ENCODE measurements at places on chromosomes 16 and 17. TPM values are rescaled to one million over a fixed set of nuclear protein-coding genes. Genes with fewer than 3 reads are reported as not detected.

KCNJ2 gene
- 0.28 TPM for total RNA-seq

SPN gene
- not detected for total RNA-seq

HSPB9 gene
- total RNA-seq = not detected

PMFBP1 gene
- total RNA-seq = 0.49 TPM

FBXO39 gene
- total RNA-seq = 0.92 TPM

SPOP gene
- total RNA-seq = 26.4 TPM

ACSM2A gene
- total RNA-seq = not detected

DNA sequence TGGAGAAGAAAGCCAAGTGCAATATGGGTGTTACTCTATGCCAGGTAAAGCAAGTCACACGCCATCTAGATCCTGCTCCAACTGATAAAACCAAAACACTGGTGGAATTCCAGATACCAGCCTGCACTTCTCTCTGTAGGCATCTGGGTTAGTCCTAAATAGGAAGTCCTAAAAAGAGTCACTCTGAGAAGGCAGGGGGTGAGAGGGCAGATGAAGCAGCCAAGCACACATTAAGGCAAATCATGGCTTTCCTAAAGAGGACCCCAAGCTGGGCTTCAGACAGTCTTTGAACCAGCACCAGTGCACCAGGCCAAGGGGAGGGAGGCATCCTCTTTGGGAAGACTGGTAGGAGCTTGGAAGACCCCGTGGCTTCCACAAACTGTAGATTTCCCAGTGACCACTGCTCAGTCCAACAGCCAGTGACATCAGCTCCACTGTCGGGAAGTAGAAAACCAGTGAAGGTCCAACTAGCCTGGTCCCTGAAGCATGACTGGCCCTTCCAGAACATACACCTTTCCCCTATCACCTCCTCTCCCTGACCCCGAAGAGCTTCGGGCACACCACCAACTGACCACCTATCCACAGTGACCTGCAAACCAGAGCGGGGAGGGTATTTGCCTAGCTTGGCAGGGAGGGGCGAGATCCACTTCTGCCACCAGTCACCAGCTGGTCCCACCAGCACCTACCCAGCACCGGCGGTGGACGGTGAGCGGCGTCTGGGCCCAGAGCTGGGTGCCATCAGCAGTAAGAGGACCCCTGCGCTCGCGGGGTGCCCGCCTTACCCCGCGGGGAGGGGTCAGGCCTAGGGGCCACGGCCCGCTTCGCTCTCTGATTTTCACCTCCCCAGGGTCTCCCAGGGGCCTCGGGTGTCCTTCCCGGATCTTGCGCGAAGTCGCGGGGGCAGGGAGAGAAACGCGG is 1.0 kb downstream of the LITAF start:
- no peak for DNase-seq

GRCh38 chr16:62625326-62625725 is 589.1 kb upstream of the CDH8 start:
- DNase-seq = peak; percentile 1

DNA sequence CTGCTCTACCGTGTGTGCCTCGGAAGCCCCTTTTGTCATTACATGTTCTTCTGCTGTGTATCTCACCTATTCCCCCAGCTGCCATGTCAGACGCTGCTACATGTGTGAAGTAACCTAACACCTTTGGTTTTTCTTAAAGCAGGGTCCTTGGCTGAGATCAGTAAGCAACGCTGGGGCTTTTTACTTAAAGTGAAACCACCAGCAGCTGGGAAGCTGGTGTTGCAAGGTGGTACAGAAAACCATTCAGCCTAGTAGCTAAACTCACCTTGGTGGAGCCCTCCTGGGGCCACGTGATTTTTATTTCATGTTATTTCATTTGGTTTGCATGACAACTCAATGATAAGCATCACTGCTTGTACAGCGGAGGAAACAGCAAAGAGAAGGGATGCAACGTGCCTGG is 62.6 kb downstream of the PLCG2 start:
- DNase-seq = no peak

- DNase-seq = peak; percentile 13
Measured at GRCh38 chr16:22264786-22265185, 32.4 kb upstream of the POLR3E start.

GRCh38 chr17:45722161-45722560 is 62.0 kb upstream of the CRHR1 start:
- no peak for DNase-seq

GRCh38 chr17:74362069-74362405 is 369 bp upstream of the BTBD17 start:
- DNase-seq = no peak

DNA sequence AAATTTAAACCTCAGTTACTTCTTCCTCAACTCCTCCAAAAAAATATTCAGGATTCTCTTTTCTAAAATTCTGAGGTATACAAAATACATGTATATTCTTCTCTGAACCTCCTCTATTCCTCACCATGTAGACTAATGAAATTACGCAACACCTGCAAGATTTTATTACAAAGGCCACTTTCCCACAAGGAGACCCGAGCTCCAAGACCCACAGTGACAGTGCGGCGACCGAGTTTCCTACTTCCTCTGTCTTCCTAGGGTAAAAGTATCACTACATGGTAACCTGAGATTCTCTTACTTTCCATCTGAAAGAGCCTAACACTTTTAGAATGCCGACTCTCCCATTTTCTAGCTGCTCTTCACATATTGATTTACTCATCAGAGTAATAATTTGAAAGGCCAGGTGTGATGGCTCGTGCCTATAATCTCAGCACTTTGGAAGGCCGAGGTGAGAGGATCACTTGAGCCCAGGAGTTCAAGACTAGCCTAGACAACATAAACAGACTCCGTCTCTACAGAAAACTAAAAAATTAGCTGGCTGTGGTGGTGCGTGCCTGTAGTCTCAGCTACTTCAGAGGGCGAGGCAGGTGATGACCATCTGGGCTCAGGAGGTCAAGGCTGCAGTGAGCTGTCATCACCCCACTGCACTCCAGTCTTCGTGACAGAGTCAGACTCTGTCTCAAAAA is 35.7 kb downstream of the CYTH1 start:
- no peak for DNase-seq

DNA sequence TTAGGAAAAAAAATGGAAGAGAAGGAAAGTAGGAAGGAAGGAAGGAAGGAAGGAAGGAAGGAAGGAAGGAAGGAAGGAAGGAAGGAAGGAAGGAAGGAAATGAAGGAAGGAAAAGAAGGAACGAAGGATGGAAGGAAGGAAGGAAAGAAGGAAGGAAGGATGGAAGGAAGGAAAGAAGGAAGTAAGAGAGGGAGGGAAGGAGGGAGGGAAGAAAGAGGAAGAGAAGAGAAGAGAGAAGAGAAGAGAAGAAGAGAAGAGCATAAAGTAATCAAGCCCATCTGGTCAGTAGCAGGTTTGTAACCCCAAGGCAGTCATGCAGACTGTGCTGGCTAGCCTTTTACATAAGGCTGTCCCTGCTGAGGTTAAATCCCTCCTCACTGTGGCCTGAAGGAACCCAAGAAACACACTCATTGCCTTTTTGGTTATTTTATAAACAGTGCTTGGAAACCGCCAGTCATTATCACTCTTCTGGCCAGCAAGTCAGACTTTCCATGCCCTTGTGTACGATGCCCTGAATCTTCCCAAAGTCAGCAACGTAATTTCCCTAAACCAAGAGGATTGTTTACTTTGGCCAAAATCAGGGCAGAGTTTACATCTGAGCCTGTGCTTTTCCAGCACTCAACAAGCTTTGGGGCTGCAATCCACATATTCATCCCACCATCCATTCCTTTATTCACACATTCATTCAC is 409.6 kb upstream of the MAF start:
- DNase-seq = no peak

- DNase-seq = no peak
Measured at GRCh38 chr17:38442548-38442947, 14.3 kb downstream of the ARHGAP23 start.

DNA sequence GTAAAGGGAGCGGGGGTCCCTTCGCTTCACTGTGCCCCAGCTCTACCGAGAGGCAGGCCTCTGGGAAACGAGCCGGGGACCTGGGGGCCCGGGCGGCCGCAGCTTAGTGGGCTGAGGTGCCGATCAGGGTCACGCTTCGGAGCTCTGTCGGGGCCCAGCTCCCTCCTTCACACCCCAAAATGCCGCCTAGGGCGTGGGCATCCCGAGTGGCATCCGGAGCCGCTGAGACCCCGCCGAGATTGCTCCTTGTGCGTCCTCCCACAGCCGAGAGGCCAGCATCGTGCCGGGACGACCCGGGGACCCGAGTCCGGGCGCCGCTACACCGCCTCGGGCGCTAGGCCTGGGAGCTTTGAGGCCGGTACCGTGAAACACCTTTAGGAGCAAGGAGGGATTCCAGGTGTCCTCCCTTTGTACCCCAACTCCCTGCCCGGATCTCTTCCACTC is 1.3 kb downstream of the SALL1 start:
- DNase-seq = no peak

- no peak for DNase-seq
Measured at GRCh38 chr17:79645777-79646088, 34.9 kb upstream of the RBFOX3 start.

DNA sequence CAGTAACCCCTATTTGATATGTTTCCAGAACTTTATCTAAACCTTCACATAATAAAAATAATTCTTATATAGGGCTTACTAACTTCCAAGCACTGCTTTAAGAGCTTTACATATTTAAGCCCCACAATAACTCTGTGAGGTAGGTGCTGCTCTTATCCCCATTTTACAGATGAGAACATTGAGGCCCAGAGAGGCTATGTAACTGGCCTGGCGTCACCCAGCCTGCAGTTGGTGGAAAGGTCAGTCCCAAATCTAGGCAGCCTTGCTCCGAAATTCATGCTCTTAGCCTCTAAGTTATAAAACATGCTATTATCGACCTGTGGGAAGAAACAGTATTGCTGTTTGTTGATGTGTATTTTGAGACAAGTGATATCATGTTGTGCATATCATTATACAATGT is 9.0 kb downstream of the NLRC5 start:
- no peak for DNase-seq

- no peak for DNase-seq
Measured at GRCh38 chr16:1428511-1428910, 2.4 kb upstream of the PERCC1 start.

- no peak for DNase-seq
Measured at GRCh38 chr16:27485126-27485525, 64.6 kb downstream of the GTF3C1 start.

DNA sequence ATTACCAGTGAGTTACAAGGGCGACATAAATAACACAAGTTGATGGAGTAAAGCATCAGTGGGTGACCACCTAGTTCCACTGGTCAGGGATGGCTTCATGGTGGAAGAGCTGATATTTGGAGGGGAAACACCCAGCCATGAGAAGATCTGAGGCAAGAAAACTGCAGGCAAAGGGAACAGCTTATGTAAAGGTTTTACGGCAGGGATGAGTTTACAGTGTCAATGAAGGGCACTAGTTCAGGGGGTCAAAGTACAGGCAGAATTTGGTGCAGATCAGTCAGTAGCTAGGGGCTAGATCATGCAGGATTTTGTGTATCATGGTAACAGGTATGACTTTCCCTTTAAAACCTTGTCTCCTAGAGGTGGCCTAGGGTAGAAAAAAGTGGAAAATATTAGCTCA is 339.6 kb downstream of the PMP22 start:
- DNase-seq = no peak

DNA sequence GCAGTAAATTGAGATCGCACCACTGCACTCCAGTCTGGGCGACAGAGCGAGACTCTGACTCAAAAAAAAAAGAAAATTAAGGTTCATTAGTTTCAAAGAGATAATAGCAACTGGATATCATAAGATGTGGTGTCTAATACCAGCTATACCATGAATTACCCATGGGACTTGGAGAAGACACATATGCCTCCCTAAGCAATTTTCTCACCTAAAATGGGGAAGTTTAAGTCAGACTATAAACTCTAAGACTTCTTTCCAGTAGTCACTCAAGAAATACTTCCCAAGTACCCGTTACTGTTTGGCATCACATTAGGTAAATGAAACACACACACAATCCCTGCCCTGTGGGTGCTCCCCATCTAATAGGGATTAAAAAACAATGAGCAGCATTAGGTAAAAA is 22.6 kb downstream of the SMURF2 start:
- no peak for DNase-seq

DNA sequence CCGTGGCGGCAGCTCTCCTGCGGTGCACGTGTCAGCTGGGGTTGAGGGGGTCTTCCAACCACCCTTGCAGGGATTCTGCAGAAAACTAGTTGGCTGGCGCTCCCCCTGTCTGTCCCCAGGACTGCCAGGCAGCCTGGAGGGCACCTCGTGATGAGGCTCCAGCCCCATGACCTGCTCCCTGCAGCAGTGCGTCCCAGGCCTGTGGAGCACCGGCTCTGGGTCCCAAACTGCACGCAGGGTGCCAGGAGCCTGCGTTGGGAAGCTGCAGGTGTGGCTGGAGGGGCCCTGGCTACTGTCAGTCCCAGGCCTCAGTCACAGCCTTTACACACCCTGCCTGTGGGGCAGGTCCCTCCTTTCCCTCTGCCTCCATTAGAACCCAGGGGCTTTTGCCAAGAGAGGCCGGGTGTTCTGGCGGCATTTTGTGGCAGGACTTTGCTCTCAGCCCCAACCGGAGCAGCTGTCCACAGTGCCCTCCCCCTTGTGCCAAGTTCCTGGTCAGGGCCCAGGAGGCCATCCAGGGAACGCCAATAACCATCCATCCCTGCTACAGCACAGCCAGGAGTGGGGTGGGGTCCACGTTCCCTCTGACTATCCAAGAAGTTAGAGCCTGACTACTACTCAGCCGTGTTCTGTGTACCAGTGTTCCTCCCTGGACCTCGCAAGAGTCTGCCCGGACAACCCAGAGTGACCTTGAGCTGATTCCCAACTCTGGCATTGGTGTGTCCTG is 9.2 kb downstream of the CHMP6 start:
- DNase-seq = no peak

- no peak for DNase-seq
Measured at GRCh38 chr17:61822326-61823285, 40.7 kb downstream of the BRIP1 start.

DNA sequence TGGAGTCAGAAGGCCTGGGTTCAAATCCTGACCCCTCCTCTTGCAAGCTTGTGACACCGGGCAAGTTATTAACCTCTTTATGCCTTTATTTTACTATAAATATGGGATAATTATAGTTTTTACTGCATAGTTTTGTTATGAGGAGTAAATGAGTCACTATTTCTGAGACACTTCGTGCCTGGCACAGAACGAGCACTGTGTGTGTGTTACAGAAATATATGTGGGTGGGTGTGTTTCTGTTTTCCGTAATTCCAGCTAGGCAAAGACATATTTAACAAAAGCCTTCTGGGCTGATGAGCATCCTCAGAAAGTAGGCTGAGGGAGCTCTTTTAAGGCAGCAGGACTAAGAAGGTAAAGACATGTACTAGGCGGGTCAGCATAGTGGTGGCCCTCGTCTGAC is 417.9 kb downstream of the MAF start:
- peak; percentile 39 for DNase-seq

DNA sequence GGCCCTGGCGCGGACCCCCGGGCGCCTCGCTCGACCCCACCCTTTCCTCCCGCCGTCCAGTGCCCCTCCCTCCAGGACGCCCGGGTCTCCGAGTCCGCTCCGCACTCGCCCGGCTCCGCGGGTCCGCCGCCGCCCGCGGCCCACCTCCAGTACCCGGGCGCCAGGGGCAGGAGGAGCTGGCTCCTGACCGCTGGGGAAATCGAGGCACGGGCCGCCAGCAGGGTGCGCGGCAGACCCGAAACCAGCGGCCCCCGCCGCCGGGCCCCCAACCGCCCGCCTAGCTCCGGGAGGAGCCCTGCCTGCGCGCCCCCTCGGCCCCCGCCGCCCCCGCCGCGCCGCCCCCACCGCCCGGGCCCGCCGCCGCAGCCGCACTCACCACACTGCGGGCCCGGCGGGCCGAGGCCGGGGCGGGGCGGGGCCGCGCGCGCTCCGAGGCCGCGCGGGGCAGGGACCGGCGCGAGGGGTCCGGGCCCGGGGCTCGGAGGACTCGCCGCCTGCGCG is 333 bp downstream of the MAFG start:
- no peak for DNase-seq

Data from foreskin keratinocyte (primary cell).